ENCODE measurements at places on chromosomes 5 and 9.

GRCh38 chr5:107858324-107858723 lies 187.6 kb upstream of the EFNA5 start:
- DNase-seq: no peak

DNA sequence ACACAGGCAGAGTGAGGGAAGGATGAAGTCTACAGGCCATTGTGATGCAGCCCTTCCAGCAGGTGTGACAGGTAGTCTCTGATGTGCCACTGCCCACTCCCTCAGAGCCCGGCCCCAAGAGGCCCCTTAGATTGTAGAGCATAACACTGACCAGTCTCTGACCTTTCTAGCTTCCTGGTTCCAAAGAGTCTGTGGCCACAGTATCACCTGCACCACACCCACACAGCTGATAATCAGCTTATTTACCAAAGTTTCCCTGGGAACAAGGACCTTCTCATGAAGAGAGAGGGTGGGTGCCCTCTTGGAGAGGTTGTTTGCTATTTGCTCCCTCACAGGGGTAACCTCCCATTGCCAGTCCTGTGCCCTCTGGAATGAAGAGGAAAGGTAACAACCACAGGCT lies 11.0 kb upstream of the ACER2 start:
- no peak for DNase-seq

DNA sequence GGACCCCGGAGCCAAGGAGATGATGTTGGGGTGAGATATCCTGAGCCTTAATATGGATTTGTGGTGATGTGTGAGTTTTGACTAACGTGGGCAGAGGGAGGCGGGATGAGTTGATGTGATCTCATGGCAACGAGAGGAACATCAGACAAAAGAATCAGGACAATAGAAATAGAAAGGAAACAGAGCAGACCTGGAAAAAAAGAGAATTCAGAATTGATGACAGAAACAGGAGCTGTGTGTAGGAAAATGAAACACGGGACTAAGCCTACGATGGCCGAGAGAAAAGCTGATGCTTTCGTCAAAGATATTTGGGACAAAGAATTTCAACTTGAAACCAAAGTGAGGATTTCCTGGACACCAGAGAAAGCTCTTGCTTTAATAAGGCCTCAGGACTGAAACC lies 10.9 kb downstream of the PRKACG start:
- no peak for DNase-seq

- no peak for DNase-seq
Observed at GRCh38 chr5:144313147-144313726, 142.6 kb downstream of the KCTD16 start.

DNA sequence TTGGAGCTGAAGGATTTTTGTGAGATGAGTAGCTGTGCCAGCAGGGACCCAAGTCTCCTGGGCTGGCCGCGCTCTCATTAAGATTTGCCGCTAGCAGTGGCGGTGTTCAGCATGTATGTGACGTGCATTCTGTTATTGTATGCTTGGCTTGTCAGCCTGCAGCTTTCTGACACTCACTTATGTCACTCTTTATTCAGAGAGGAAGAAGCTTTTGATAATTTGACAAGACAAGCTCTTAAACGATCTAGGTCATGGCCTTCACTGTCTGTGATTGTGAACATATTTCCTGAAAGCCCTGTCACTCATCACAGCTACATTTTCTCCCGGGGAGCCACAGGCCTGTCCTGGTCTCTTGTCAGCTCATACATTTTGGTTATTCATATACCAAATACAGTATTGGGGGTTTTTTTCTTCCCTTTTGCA lies 98.2 kb upstream of the GRHPR start:
- no peak for DNase-seq

- no peak for DNase-seq
Observed at GRCh38 chr9:15851766-15852165, 298.9 kb downstream of the CCDC171 start.

GRCh38 chr5:129379406-129379805 lies 80.7 kb upstream of the ADAMTS19 start:
- no peak for DNase-seq

DNA sequence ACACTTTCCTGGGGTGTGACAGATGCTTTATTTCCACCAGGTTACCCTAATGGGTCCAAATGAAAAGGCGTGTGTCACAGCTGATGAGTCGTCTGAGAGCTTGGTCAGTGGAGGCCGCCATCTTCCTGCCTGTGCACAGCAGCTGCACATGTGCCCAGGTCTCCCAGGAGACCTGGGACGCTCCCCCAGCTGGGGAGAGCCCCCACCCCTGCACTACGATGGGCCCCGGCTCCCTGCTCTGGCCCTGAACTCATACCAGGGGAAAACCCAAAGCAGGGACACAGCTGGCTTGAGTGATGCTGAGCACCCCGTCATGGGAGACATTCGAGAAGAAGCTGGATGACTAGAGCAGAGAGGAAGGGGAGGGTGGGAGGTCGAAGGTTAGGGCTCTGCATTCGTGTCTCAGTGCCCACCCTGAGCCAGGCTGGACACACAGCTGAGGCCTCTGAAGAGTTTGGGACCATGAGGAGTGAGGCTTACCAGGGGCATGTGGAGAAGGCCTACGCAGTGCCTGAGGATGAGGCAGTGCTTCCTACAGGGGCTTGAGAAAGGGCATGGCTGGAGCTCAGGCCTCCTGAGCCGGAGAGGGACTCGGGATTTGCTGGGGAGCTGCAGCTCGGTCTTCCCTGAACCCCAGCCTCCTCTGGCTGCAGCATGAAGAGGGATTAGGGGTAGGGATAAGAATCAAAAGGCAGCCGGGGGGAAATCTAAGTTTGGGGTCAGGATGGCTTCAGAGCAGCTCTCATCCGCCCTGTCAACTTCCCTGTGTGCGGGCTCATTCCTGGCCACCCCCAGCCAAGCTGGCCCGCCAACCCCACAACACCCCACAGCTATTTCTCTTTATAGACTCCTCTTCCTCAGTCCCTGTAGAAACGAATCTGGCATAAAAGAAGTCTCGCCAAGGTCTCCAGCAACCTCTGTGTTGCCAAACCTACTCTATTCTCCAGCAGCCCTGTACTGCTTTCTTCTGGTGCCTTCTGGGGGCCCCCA lies 42.2 kb upstream of the RNU6ATAC start:
- DNase-seq: no peak

DNA sequence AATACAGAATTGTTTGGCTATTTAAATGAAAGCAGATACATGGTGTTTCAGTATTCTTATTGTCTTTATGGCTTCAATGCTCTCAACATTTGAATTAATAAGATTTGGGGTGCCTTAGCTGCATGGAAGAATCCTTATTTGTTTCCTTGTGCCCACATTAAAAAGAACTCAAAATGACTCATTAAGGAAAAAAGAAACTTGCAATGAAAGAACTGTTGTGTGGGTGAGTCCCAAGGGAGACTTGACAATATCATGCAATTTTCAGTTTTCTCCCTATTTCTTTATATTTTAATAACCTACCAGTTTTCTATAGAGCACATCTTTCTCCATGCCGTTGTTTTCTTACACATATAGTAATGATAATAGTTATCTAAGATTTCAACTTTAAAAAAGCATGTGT lies 404.0 kb downstream of the PDE4D start:
- no peak for DNase-seq

DNA sequence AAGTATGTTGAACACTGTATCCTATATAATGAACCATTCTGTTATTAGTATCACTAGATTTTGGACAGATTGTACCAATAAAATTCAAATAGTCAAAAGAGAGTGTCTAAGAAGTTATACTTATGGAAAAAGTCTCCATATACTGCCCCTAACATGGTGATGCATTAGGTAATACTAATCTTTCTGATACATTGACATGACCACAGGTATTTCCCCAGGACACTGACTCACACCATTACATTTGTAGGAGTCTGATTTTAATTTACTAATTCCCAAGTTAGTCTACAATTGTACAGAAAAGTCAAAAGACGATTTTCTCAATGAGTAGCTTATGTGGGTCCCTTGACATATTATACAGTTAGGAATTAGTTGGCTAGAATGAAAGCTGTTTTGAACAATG lies 593.8 kb downstream of the ISL1 start:
- DNase-seq: no peak

DNA sequence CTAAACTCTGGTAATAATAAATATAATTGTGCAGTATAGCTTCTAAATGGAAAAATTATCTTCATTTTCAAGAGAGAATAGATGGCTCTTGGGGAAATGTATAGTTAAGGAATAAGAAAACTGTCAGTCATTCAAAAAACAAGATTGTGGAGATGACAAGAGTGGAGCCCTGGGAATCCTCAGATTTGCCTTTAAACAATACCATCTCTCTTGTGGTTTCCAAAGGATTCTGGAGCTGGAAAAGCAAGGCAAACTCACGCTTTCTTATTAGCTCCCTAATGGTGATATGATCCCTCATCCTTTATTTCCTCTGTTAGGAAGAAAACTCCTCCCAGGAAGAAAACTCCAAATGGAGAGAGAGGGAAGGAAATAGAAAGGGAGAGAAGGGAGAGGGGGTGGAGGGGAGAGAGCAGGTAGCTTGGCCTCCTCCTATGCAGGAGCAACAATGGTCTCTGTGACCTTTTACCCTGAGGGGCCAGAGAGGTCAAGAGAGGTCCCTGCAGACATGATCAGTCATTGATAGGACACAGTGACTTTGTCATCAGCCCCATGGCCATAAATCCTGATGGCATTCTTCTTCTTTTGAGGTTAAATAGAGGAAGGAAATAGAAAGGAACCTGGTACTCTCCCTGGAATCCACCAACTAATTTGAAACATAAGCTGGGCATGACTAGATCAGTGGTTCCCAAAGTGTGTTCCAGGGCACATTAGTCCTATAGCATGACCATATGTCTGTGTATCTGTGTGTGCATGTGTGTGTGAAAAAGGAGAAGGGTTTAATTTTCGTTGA lies 312.2 kb downstream of the ARRDC3 start:
- DNase-seq: peak; percentile 17

DNA sequence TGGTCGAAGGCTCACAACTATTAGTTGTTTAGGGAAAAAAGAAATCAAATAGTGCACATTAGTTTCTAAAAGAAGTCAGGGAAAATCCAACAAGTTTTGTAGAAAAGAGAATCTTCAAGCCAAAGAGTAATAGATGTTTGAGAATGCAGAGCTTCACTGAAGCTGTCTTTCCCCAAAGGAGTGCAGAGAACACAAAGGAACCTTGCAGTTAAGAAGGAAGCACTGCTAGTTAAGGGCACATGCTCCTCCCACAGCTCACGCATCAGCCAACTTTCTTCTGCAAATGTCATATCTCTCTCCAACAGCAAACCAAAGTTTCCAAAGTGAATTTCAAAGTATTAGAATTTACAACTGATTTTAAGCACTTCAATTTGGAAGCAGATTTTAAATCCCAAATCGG lies 116.4 kb upstream of the FST start:
- no peak for DNase-seq

GRCh38 chr5:150263801-150264621 lies 25.6 kb downstream of the CAMK2A start:
- no peak for DNase-seq

DNA sequence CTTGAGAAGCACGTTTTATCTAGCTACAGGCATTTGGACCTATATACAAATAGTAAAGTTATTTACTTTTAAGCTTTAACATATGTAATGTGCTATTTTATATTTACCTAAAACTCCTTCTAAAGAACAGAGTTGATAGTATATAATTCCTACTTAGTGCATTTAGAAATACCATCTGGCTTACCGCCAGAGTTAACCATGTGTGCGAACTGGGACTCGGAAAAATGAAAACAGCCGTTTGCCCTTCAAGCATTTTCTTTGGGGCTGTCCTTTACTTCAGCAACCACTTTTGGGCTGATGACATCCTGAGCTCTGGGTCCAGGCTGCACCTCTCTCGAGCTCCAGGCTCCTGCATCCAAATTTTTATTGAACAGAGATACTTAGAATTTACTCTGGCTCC lies 21.9 kb upstream of the DHFR start:
- no peak for DNase-seq

- DNase-seq: no peak
Observed at GRCh38 chr5:155786108-155786507, 540.9 kb upstream of the SGCD start.

DNA sequence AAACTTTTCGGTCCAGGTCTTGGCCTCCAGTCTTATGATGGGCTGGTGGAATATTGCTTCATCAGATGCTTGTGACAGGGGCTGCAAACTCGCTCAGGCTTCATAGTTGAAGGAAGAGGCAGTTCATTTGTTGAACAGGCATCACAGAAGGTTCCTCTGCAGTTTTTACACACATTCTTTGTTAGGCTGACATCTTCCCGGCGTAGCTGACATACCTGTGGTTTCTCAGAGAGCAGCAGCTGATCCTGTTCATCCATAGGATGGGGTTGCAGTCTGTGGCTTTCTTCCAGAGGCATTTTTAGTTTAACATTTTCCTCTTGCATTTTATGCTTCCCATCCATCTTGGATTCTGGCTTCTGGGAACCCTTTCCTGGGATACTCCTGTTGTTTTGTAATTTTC lies 1255.2 kb downstream of the EFNA5 start:
- no peak for DNase-seq

- no peak for DNase-seq
Observed at GRCh38 chr5:167587772-167588437, 703.5 kb upstream of the WWC1 start.

GRCh38 chr5:145689235-145689634 lies 145.9 kb downstream of the PRELID2 start:
- DNase-seq: peak; percentile 89

GRCh38 chr5:180684623-180685161 lies 35.3 kb upstream of the FLT4 start:
- no peak for DNase-seq

DNA sequence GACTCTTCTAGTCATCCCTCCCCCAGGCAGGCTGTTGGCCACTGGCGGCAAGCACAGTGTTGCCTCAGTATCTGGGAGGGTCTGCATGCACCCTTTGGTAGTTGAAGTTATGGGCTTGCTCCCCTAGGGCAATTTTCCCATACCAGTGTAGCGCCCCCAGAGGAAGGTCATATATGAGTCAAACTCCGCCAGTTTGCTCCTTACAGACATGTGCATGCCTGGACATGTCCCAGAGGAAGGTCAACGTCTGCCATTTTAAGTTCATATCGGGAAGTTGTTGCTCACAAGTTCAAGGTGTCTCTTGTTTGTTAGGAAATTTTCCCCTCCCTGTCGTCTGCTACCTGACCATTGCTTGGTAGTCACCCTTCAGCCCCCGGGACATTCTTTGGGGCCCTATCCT lies 51.3 kb upstream of the MROH2B start:
- DNase-seq: no peak

DNA sequence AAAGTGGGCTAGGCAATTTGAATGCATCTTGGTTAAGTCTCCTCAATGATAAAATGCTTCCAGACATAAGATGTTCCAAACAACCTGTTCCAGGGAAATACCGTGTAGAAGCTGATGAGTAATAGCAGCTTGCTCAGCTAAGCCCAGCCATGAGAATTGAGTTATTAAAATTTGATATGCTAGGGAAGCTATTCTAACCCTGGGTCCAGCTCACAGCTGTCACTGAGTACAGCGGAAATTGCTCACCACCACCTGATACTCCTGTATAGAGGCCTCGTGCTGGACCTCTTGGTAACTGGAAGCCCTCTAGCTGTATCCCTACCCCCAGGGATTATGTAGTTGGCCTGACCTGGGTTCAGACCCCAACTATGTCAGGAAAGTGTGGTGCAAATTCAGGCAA lies 521.3 kb upstream of the TRPC7 start:
- no peak for DNase-seq

GRCh38 chr5:77171141-77171910 lies 39.2 kb upstream of the PDE8B start:
- DNase-seq: no peak

GRCh38 chr9:18129809-18130334 lies 344.1 kb upstream of the ADAMTSL1 start:
- no peak for DNase-seq

Data from inflammatory macrophage (primary cell).